ENCODE measurements at places on chromosomes 11 and 22. TPM values are rescaled to one million over a fixed set of nuclear protein-coding genes. Genes with fewer than 3 reads are reported as not detected.
A peak's percentile ranks its signal among the peaks of the same experiment; 100 is the strongest.

Gene DLG2
- 13.0 TPM for polyA plus RNA-seq

GRCh38 chr11:68550485-68550817 is 89.9 kb downstream of the PPP6R3 start:
- no peak for DNase-seq

- DNase-seq: no peak
Observed at GRCh38 chr11:121415856-121416255, 36.3 kb upstream of the SORL1 start.

Gene HTR3A
- polyA plus RNA-seq: 0.11 TPM

GRCh38 chr11:34570584-34570983 is 50.3 kb upstream of the EHF start:
- no peak for DNase-seq

Gene TENM4
- polyA plus RNA-seq: 21.1 TPM

GRCh38 chr11:128515826-128516778 is 71.3 kb downstream of the ETS1 start:
- DNase-seq: no peak

Gene TEX12
- polyA plus RNA-seq: not detected

GRCh38 chr11:34254011-34254410 is 103.8 kb downstream of the ABTB2 start:
- DNase-seq: no peak

DNA sequence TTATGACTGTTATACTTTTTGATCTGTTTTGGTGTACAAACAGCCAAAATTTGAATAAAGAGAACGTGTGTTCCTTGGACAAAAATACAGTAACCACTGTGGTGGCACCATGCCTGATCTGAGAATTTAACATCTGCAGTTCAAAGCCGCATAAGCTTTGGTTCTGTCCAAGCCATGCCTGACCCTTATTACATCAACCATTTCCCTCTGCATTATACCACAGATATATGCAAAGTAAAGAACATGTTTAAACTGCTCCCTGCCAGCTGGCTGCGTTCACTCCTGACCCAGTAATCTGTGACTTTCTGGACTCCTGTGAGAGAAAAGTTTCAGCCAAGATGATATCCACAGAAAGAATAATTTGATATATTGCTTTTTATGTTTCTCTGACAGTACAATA is 890.5 kb upstream of the ANO3 start:
- DNase-seq: no peak

DNA sequence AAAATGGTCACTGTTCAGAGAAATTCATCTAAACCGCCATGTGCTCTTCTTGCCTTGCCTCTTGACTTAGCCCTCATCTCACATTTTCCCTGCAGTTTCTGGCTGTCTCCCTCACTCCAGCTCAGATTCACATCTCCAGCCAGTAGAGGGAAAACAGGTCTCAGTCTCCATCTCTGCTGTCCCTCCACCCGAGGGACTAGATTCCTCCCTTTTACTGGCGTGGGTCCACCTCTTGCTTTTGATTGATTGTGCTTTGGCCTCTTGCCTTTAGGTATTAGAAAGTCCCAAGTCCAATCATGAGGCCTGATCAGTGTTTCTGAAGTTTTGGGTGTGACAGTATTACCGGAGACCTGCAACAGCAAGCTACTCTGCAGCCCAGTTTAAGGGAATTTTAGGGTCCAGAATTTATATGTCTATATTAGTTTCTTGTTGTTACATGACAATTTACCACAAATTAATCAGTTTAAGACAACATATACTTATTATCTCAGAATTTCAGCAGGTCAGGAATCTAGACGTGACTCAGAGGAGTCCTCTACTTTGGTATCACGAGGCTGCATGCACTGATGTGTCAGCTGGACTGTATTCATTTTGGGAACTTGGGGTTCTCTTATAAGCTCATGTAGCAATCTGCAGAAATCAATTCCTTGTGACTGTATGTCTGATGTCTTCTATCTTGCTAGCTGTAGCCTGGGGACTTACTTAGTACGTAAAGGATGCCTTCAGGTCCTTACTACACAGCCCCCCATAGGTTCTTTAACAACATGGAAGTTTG is 805.2 kb upstream of the CCDC90B start:
- DNase-seq: no peak

DNA sequence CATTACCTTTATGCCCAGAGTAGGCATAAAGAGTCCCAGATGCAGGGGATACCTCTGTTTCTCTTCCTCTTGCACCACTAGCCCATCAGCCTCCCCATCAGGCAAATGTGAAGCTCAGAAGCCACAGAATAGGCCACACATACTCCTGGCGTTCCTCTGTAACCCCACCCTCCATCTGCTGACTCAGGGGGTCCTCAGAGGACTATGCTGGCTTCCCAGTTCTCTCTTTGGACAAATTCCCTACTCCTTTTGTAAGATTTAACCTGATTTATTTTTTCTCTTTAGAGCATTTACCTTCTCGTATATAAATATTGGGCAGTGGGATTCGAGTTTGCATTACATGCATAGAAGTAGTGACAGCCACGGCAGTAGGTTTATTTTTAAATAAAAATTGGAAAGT is 262.3 kb upstream of the CADM1 start:
- DNase-seq: no peak

- DNase-seq: no peak
Observed at GRCh38 chr11:69272831-69273485, 21.0 kb upstream of the MYEOV start.

DNA sequence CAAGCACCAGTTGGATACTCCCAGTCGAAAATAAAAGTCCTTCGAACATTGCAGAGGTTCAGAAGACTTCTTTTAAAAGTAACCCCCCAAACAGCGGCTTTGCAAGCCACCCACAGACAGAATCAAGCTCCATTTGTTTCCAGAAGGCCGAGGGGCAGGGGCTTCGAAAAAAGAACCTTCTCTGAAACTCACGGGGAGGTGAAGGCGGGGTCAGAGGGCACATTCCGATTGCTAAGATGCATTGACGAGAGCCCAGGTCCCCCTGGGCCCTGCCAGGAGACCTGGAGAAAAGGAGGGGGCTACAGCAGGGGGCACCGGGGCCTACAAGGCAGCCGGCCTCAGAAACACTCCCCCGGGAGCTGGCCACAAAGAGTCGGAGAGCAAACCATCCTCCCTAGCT is 306.8 kb downstream of the MN1 start:
- no peak for DNase-seq

Gene CD3G
- 0.20 TPM for polyA plus RNA-seq

- DNase-seq: no peak
Observed at GRCh38 chr22:40400159-40400558, 29.8 kb downstream of the SGSM3 start.

Gene FDXACB1
- 5.8 TPM for polyA plus RNA-seq

DNA sequence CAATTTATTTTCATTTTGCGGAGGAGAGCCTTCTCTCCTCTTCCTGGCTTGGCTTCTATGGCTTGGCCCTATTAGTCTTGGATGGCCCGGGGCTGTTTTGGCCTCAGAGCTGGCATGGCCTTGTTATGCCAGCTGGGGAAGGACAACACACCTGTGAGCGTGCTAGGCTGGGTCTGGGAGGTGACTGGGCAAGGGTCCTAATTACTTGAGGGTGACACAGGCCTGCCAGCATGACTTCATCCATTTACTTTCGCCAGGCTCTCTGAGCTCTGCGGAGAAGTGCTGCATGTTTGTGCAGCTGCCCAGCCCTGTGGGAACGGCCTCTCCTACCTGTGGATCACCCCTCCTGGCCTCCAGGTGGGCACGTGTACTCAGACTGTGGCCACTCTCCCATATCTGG is 153.6 kb downstream of the SNX19 start:
- DNase-seq: no peak

- DNase-seq: no peak
Observed at GRCh38 chr11:113411536-113411935, 24.0 kb downstream of the ANKK1 start.

- no peak for DNase-seq
Observed at GRCh38 chr11:75160220-75160757, 9.4 kb downstream of the SLCO2B1 start.

Gene PRMT3
- 18.4 TPM for polyA plus RNA-seq

GRCh38 chr11:69388661-69389060 is 92.8 kb upstream of the LINC01488 start:
- DNase-seq: no peak

DNA sequence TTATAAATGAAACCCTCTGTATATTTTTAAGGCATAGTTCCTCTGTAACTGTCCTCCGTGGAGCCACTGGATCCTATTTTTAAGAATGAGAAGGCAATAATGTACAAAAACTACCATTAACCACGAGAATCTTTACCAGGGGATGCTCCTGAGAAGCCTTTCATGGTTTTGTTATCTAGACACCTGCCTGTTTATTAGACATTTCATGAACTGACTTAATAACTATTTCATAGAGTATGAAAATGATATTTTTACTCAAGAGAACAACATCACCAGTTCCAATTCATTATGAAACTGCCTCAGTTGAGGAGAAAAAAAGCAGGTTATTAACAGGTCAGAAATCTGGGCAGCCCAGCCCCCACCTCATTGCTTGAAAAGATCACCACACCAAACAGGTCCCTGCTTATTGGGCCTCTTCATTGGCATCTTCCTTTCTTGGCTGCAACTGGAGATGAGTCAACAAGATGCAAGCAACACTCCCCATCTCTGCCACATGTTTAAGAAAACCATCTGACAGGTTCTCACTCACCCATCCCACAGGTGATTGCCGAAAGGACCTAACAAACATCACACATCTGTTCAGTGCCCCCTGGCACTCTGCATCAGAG is 27.8 kb downstream of the ETS1 start:
- DNase-seq: no peak

Gene TEX54
- 0.65 TPM for polyA plus RNA-seq

Gene IRAG1
- 9.5 TPM for polyA plus RNA-seq

Gene FGF4
- polyA plus RNA-seq: not detected

- DNase-seq: peak; percentile 1
Observed at GRCh38 chr11:60594998-60595642, 79.9 kb downstream of the MS4A13 start.

Gene GLB1L3
- 1.8 TPM for polyA plus RNA-seq

DNA sequence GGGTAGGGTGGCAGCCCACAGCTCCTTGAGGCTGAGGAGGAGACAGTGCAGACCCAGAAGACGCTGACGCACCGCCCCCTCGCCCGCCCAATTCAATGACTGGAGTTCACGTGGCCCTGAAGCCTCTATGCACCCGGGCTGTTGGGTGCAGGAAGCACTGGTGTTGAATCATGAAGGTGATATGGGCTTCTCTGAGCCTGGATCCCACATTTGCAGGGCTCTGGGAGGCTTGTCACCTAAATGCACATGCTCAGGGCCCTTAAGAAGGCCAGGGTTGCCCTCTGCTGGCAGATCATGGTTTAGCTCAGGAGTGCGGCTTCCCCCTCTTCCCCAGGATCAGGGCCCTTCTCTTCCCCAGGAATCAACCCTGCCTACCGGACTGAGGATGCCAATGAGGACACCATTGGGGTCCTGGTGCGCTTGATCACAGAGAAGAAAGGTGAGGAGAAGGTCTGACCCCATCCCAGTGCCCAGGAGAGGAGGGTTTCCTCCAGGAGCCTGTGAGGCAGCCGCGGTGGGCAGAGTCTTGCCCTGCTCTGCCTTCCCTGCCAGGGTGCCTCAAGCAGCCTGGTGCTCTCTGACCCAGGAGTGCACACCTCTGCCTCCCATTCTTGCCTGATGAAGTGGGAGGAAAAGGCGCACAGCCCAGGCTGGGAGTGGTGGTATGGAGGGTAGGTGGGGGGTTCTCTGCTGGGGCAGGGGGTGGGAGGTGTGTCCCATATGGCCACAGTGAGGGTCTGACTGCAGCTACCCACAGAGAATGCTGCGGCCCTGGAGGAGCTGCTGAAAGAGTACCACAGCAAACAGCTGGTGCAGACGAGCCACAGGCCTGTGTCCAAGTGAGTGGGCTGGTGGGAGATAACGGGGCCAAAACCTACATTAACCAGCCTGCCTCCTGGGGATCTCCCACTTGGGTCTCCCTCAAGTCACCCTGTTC is 17.5 kb downstream of the RELT start:
- peak; percentile 66 for DNase-seq

DNA sequence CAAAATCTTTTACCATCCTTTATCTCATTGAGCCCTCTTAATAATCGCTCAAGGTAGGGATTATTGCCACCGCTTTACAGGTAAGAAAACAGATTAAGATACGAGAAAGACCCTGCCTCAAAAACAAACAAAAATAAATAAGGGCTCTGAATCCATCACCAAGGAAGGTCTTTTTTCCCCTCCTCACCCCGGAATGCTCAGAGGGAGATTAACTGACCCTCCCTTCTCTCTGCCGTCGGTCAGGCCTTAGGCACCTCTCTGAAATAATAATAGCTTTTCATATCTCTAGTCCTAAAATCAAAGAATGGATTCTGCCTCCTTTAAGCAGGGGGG is 620 bp upstream of the ATG2A start:
- no peak for DNase-seq

GRCh38 chr22:40196628-40197360 is 19.1 kb downstream of the TNRC6B start:
- DNase-seq: no peak

Gene OR8D1
- polyA plus RNA-seq: not detected

GRCh38 chr11:76577226-76577920 is 93.2 kb downstream of the LRRC32 start:
- peak; percentile 67 for DNase-seq

DNA sequence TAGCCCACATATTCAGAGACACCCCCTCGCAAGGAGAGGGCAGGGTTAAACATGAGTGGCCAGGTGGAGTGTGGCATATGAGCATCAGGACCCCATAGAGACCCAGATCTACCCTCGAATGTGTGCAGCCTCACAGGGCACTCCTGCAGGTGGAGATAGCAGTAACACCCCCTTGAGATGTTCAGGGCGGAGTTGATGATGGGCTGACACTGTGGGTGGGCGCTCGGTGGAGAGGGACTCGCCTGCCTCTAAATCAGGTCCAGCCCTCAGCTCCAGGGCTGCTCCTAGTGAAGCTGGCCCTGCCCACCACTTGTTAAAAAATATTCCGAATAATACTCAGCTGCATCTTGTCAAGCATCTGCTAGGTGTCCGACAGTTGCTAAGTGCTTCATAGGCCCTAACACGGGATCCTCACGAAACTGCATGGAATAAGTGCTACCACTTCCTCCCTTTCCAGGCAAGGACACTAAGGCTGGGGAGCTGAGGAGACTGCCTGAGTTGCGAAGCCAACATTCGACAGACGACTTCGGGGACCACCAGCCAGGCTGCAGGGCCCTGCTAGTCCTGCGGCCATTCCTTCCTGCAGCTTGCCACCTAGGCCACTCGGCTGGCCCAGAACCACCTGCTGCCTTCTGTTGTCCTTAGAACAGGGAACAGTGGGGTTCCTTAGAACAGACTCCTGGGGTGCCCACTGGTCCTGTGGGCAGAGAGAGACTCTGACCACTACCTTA is 74.0 kb upstream of the WNT11 start:
- no peak for DNase-seq

- no peak for DNase-seq
Observed at GRCh38 chr22:24108073-24108472, 73.2 kb upstream of the SUSD2 start.

GRCh38 chr11:133559382-133559781 is 27.1 kb upstream of the OPCML start:
- DNase-seq: no peak

Gene GLB1L2
- polyA plus RNA-seq: 19.7 TPM

DNA sequence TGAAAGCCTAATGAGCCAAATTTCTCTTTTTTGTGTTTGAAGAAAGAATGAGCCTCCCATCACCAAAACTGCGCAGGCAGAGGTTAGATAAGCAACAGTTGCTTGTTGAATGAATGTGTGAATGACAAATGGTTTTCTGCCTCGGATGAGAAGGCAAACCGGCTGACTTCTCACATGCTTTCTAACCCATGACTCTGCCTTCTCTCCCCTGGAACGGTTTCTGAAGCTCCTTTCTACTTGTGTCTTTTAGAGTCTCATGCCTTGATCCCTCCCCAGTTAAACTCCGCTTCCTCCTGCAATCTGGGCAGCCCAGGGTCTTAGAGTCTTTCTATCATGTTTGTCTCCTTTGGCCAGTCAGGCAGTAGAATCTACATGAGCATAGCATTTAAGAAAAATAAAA is 342.1 kb upstream of the NCAM1 start:
- no peak for DNase-seq

Measured in renal pelvis (tissue), 12 donors.